ENCODE measurements at places on chromosomes 3 and 15. TPM values are rescaled to one million over a fixed set of nuclear protein-coding genes. Genes with fewer than 3 reads are reported as not detected.

DNA sequence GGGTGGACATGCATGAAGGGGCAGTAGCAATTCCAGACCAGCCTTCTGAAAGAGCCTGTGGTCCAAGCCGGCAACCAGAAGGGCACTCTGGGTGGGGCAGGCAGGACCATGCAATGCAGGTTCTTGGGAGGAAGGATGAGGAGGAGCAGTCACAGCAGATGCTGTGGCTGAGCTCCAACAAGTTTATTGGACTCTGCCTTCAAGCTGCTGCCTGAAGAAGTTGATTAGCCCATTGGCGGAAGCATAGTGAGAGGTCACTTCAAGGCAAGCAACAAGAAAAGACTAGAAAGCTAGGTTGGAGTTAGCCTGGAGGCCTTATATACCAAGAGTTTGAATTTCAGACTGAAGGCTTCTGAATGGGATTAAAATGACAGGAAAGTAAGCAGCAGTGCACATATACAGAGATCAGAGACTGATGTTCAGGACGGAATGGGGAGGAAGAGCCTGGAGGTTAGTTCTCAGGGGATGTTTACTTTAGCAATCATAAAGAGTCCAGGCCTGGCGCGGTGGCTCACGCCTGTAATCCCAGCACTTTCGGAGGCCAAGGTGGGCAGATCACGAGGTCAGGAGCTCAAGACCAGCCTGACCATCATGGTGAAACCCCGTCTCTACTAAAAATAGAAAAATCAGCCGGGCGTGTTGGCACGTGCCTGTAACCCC is 39.9 kb downstream of the SFMBT1 start:
- no peak for ATAC-seq

DNA sequence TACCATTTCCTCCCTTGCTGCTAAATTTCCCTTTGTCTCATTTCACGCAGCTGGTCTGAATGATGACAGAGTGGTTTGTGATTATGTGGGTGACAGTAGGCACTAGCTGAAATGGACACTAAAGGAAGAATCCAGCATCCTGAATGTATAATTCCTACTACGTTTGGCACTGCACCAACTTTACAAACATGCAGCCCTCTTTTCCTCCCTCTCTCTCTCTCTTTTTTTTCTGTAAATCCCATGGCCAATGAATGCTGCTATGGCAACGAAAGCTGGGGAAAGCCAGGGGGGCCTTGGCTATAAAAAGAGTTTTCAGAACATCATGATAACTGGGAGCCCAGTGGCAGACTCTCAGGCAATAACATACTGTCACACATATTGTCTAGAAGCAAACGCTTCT is 367.2 kb upstream of the AGTR1 start:
- no peak for ATAC-seq

GRCh38 chr3:33426068-33426467 is 14.1 kb downstream of the UBP1 start:
- ATAC-seq, result no peak

- no peak for ATAC-seq
Measured at GRCh38 chr3:37279236-37279635, 104.9 kb upstream of the LRRFIP2 start.

DNA sequence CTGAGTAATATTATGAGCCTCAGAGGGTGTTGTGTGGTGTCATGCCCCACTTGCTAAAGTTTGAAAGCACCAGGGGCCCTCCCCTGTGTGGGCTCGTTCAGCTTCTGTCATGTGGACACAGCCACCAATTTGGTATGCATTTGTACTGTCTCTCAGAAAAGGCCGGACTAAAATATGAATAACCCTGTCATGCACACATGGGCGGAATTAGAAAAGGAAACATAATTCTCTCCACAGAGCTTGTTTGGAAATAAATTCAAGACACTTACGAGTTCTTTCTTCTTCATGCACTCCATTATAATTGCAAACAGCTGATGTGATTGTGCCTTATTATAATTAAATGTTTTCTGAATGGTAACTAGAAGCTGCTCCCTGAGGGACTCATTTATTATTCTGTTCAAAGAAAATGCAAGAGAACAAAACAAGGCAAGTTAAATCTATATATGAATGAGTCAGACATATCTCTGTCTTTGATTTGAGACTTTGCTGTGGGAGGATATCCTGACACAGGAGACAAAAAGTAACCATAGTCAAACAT is 39.1 kb downstream of the TRPM1 start:
- no peak for ATAC-seq

DNA sequence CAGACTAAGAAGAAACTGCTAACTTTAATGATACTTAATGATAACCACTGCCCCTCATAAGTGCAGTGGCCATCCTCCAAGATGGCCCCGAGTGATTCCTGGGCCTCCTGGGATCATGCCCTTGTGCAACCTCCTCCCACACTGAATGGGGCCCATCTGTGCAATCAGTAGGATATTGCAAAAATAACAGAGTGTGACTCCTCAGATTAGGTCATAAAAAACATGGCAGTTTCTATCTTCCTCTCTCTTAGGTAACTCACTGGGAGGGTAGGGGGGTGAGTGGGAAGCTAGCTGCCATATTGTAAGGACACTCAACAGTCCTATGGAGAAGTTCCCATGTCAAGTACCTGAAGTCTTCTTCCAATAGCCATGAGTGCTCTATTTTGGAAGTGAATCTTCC is 173.0 kb downstream of the SHQ1 start:
- no peak for ATAC-seq

- ATAC-seq, result no peak
Measured at GRCh38 chr3:122927726-122928125, 99.8 kb downstream of the SEMA5B start.

DNA sequence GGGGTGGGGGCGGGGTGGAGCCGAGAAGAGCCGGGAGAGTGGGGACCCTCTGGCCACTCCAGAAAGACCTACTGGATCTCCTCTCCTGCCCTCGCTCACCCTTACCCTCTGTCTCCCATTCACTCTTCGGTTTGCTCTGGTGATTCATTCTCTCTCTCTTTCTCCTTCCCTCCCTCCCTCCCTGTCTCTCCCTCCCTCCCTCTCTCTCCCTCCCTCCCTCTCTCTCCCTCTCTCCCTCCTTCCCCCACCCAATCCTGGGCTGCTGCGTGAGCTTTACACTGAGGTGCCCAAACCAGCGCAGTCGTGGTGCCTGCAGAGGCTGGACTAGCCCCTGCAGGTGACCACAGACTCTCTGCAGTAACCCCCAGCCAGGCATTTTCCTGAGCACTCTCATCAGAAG is 32.2 kb upstream of the ADAMTS17 start:
- ATAC-seq, result no peak

DNA sequence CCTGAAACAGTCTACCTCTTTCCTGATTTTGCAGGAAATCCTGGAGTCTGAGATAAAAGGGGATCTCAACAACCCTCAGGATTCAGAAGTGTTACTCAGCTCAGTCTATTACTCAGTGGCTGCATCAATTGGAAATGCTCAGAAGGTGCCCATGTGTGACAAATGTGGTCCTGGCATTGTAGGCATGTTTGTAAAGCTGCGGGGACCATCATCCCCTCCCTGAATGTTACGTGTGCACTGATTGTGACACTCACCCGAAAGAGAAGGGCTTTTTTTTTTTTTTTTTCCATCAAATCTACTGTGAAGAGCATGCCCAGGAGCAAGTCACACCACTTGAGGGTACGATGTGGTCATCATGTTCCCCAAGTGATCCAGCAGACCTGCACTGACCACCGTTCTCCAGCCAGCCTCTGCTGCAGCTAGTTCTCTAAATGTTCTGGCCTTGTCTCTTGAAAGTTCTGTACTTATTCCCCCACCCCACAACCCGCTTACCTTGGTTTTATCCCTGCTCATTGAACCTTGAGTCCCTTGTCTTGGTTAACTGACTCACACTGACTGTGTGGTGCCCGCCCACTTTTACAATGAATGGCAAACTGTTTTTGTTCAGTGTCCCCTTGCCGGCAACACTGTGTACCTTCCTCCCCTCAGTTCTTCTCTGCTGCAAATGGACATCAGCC is 19.8 kb downstream of the ST3GAL6 start:
- ATAC-seq, result no peak

- peak; percentile 96 for ATAC-seq
Measured at GRCh38 chr3:43690400-43691119, at the start of gene ABHD5. Gene ABHD5, plus strand, starts transcription at chr3:43690938. Its CDS starts 55 bp downstream, at chr3:43690993.

DNA sequence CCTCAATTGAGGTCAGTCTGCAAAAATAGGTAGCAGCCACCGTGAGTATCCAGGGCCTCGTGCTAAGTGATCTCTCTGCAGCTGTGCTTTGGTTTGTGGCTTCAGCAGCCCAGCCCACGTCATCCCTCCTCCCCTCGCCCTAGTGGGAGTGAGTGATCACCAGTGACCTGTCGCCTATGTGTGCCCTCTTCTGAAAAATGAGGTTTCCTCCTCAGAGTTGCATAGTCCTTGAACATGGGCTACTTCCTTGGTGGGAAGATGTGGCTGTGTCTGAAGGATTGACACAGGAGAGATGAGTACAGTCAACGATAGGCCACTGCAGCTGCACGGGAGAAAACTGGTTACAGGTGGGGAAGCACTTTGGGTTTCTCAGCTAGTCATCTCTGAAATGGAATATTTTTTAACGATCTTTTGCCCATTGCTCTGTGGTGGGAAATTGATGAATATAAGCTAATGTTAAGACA is 144.8 kb upstream of the BHLHE40 start:
- ATAC-seq, result no peak

DNA sequence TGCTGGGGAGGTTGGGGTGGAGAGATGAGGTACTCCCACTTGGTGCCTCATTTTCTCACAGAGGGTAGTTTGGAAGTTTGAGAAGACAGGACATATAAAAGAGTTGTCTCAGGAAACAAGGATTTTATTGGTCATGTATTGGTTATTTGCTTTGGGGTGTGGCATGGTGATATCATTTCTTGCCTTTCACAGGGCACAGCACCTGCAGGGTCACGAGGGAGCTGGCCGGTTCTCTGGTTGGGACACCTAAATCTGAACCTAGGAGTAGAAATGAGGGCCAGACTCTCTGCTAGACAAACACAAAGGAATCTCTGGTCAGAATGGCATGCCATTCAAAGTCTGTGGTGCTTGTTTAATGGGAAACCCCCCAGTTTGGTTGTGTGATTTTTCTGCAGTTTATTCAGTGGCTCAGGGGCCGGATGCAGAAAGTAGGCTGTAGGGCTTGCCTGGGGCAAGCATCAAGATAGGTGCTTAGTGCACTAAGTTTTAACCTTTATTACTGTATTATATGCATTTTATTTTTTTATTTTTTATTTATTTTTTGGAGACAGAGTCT is 237.7 kb upstream of the EIF1B start:
- no peak for ATAC-seq

GRCh38 chr3:155313300-155313699 is 19.8 kb upstream of the STRIT1 start:
- no peak for ATAC-seq

The LHFPL4 gene
- not detected for total RNA-seq

The ASB14 gene
- not detected for total RNA-seq

The SECISBP2L gene
- 62.9 TPM for total RNA-seq

The AQP9 gene
- total RNA-seq, result not detected

The WDR93 gene
- 0.15 TPM for total RNA-seq
